Right renal pelvis (tissue), 4 donors: ENCODE measurements at places on chromosomes 3 and 15. TPM values are rescaled to one million over a fixed set of nuclear protein-coding genes. Genes with fewer than 3 reads are reported as not detected.

Gene ZFYVE19
- polyA plus RNA-seq: 28.4 TPM

Gene IL17RE
- 15.2 TPM for polyA plus RNA-seq

Gene TMIE
- 1.1 TPM for polyA plus RNA-seq

Gene CERS3
- polyA plus RNA-seq: 0.09 TPM

Gene ULK3
- 33.0 TPM for polyA plus RNA-seq

Gene GABRA5
- polyA plus RNA-seq: 0.40 TPM

Gene RBPMS2
- 12.9 TPM for polyA plus RNA-seq

Gene SLC28A1
- 5.8 TPM for polyA plus RNA-seq

Gene CHRNA7
- polyA plus RNA-seq: 11.1 TPM

Gene EIF4A2
- polyA plus RNA-seq: 873 TPM

Gene ISL2
- not detected for polyA plus RNA-seq

Gene CD80
- polyA plus RNA-seq: 0.14 TPM

Gene TMEM40
- 1.1 TPM for polyA plus RNA-seq

Gene DUOX2
- polyA plus RNA-seq: not detected

Gene RPP14
- polyA plus RNA-seq: 22.8 TPM

Gene SLC22A13
- polyA plus RNA-seq: 1.9 TPM

Gene MAPKBP1
- polyA plus RNA-seq: 12.9 TPM

Gene FGF7
- polyA plus RNA-seq: 13.4 TPM

Gene DAZL
- polyA plus RNA-seq: 0.07 TPM

Gene ZNF501
- 11.5 TPM for polyA plus RNA-seq

Gene HRG
- polyA plus RNA-seq: 1.6 TPM

Gene SLC24A5
- 0.93 TPM for polyA plus RNA-seq

Gene LDHAL6B
- polyA plus RNA-seq: 0.13 TPM

Gene RTP2
- not detected for polyA plus RNA-seq

Gene MYNN
- 32.4 TPM for polyA plus RNA-seq

Gene IP6K1
- 64.2 TPM for polyA plus RNA-seq

Gene CACNA2D2
- 15.1 TPM for polyA plus RNA-seq

Gene MYO5C
- polyA plus RNA-seq: 22.5 TPM

Gene FBXW12
- polyA plus RNA-seq: 0.56 TPM

Gene GOLGA6B
- polyA plus RNA-seq: 0.53 TPM

Gene ARL14
- 0.77 TPM for polyA plus RNA-seq

Gene ITPKA
- 0.46 TPM for polyA plus RNA-seq

Gene MESP2
- polyA plus RNA-seq: 0.53 TPM

Gene HIGD2B
- polyA plus RNA-seq: not detected

Gene STRC
- polyA plus RNA-seq: 0.58 TPM

Gene MFSD1
- polyA plus RNA-seq: 57.3 TPM

Gene ACKR2
- polyA plus RNA-seq: 2.0 TPM

Gene CCDC54
- not detected for polyA plus RNA-seq

Gene KY
- polyA plus RNA-seq: 1.5 TPM

Gene BNC1
- 0.22 TPM for polyA plus RNA-seq

Gene MRPL3
- polyA plus RNA-seq: 112 TPM

Gene CRYGS
- polyA plus RNA-seq: 5.4 TPM

Gene CLDN11
- 219 TPM for polyA plus RNA-seq

Gene PLOD2
- 181 TPM for polyA plus RNA-seq

Gene TIGIT
- polyA plus RNA-seq: 0.08 TPM

Gene TRPM1
- 0.20 TPM for polyA plus RNA-seq

Gene GOLGA8G
- not detected for polyA plus RNA-seq

Gene CD200
- polyA plus RNA-seq: 40.9 TPM

Gene DUOX1
- polyA plus RNA-seq: 2.9 TPM

Gene PRR20G
- polyA plus RNA-seq: not detected

Gene VWA5B2
- polyA plus RNA-seq: 1.6 TPM

Gene GOLGA8T
- 1.2 TPM for polyA plus RNA-seq

Gene DUOXA2
- not detected for polyA plus RNA-seq
